ENCODE measurements at places on chromosomes 4 and X. TPM values are rescaled to one million over a fixed set of nuclear protein-coding genes. Genes with fewer than 3 reads are reported as not detected.

The ACTRT1 gene
- not detected for total RNA-seq

The CYSLTR1 gene
- total RNA-seq = not detected

The SLC9A7 gene
- 5.2 TPM for total RNA-seq

The PABPC4L gene
- total RNA-seq = 0.65 TPM

The PGAM4 gene
- total RNA-seq = not detected

The GAGE1 gene
- not detected for total RNA-seq

The EVC gene
- total RNA-seq = 16.6 TPM

The DMD gene
- total RNA-seq = 2.3 TPM

The ZNF185 gene
- total RNA-seq = 7.7 TPM

The NXT2 gene
- total RNA-seq = 17.5 TPM

The LRCH2 gene
- 11.5 TPM for total RNA-seq

The GPAT3 gene
- total RNA-seq = 22.3 TPM

The HTN1 gene
- not detected for total RNA-seq

The DMP1 gene
- total RNA-seq = not detected

The EFNB1 gene
- total RNA-seq = 7.3 TPM

The PTCHD1 gene
- not detected for total RNA-seq

The MAGEC2 gene
- not detected for total RNA-seq
